ENCODE measurements at places on chromosomes 7 and 10.

DNA sequence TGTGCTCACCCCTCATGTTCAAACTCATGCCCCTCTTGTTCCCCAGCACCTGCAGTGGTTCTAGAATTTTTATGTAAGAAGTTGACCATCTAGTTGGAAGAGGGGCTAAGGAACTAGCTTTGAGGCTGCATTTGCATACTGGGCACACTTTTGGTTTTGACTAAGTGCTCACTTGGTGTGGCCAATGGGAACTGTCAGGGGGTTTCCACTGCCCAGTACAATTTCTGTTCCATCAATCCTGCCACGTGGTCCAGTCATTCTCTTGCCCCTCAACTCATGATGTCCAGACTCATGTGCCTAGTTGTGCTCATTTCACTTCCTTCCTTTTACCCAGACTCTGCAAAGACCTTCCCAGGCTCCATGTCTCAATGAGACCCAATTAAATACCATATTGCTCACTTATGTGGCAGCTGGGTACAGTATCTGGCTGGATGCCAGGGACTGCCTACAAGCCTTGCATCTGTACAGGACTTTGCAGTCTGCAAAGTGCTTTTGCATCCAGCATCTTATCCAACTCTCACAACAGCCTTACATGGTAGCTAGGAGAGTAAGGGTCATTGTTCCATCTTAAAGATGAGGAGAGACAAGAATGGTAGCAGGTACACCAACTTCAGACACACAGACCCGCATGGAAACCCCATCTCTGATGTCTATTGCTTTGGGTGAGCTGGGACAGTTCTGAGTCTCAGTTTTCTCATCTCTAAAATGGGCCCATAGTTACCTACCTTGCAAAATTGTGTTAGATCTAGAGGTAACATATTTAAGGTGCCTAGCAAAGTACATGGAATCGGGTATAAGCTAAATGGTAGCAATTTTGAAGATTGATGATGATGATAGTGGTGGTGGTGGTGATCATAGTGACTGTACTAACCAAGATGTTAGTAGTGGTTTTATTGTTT, 30.1 kb upstream of the KCNMA1 start:
- DNase-seq, result no peak

DNA sequence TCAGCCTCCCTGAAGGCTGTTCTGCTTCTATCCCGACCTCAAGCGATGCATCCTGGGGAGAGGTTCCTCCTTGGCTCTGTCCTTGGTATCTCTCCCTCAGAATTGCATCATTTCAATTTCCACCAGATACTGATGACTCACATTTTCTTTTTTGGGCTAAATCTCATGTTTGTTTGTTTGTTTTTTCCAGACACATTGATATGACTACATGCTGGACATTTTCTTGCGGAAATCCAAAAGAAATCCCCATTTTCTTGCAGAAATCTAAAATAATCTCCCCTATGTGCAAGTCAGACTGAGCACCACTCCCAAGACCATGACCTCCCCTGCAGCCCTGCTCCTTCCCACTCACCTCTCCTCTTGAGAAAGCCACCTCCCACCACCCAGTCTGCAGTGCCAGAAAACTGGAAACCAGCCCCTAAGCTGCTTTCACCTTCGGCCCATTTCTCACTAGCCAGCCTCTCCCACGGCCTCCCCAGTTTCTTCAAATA, 260.2 kb upstream of the PRKCQ start:
- DNase-seq, result no peak

- no peak for DNase-seq
Observed at GRCh38 chr7:137204246-137204645, 139.3 kb downstream of the PTN start.

DNA sequence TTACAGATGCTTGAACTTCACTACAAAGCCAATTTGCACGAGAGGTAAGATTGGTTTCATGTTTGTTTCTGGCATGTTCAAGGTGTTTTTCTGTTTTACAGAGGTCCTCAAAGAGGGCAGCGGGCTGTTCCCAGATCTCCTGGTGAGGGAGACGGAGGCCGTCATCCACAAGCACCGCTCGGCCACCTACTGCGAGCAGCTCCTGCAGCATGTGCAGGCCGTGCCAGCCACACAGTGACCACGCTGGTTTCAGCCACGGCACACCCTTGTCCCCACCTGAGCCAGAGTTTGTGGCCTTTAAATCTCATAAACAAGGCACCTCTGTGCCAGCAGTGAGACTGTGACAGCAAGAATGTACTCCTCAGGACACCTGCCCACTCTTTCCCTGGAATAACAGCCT, 46.9 kb upstream of the SUN1 start:
- no peak for DNase-seq

DNA sequence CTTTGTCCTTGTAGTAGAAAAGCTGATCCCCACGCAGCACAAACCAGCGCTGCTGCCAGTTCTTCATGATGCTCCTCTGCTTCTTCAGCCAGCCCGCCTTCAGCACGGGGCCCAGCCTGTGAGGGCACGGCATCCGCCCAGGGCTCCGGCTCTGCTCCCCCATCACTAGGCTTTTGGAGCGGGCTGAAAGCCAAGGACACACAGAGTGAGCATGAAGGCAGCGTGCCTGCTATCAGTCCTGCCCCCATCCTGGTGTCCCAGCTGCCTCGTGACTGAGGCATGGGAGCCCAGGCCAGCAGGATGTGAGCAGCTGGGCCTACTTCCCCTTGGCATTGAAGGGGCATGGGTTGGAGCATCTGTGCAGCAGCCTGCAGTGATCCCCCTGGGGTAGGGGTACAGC, 21.9 kb downstream of the ARHGAP22 start:
- DNase-seq, result no peak

GRCh38 chr7:153152801-153153422, 393.4 kb downstream of the ACTR3B start:
- no peak for DNase-seq

DNA sequence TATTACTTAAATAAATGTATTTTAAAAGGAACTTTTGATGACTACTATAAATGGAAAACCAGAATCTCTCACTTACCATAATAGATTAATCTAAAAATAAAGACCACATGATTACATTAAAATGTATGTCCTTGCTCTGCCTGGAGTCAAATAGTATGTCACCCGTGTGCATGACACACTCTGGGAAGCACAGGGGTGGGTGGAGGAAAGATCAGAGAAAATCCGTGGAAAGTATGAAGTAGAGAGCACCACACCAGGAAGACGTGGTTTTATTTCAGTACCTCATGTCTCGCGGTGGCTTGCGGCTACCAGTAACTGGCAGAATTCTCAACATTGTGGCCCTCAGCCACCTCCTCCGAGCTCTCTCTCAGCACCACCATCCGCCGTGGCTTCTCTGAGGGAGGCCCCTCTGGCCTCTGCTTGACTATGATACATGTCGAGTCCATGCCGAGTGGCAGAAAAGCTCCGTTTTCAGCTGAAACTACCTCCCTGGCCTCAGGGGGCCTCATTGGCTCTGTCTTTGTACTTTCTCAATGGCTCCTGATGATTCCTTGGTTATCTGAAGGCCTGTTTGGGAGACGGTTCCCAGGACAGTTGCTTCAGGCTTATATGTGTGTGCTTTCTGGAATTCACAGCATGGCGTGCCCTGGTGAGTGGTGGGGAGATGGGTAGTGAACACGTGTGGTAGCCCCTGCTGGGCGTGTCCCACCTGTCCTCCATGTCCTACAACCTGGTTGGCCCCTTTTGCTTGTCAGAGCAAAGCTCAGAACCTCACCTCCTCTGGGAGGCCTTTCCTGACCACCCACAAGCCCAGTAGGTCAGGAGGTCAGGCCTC, 49.8 kb downstream of the LHPP start:
- DNase-seq, result no peak

DNA sequence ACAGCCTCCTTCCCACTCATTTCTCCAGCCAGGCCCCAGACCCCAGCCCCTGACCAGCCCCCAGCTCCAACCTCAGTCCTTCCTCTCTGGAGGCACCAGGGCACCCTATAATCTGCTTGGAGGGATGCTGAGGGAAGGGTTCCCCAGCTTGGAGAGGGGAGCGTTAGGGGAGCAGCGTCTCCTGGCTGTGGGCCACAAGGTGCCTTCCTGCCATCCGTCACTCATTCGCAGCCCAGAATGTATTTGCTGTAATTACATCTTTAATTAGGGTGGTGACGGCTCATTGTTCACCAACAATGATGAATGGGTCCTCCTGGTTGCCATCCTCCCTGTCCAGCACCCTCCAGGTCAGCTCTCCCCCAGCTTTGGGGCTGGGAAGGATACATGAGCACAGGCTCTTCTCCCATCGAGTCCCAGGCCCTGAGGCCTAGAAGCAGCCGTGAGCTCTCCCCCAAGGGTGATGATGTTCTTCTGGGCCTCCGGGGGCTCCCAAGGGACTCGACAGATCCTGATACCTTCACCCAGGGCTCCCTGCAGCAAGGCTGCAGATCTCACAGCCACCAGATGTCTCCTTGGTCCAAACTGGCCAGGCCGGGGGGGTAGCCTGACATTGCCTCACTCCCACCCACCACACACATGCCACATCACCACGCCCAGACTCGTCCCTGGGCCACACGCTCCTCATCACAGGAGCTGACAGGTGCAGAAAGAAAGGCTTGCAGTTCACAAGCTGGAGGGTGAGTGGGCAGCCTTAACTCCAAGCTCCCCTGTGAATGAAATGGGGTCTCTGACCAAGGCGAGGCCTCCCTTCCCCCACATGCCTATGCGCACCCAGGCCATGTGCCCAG, 26.8 kb downstream of the POLL start:
- no peak for DNase-seq

DNA sequence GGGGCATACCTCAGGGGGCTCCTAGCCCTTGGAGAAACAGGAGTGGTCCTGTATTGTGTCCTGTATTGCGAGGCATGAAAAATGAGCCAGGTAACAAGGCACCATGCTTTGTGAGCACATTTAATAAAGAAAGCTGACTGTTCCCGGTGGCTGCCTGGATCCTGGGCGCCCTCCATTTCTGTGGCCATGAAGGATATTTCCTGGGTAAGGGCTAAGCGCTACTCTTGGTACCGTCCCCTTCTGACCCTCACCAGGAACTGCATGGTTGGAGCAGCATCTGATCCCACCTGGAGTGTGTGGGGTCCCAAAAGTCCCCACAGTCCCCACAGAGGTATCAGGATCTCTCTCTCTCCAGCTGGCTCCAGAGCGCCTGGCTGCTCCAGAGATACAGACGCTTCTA, 139.5 kb downstream of the MAPK8 start:
- no peak for DNase-seq

Data from esophagus squamous epithelium (tissue), 5 donors.